ENCODE measurements at places on chromosomes 3 and 15.

- DNase-seq: no peak
Observed at GRCh38 chr15:80419546-80419945, 15.4 kb downstream of the ARNT2 start.

DNA sequence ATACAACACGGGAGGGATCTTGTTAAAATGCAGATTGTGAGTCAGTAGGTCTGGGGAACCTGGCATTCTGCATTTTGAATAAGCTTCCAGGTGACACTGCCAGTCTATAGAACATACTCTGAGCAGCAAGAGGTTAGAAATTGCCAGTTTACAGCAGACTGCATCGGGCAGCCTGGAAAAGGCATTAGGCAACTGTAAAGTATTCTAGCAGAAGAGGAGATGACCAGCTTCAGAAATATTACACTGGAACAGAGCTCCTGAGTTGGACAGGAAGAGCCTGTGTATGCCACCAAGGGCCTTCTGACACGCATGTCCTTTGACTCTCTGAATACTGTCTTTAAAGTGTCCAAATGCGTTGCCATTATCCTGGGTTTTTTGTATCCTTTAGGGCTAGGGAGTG lies 2.5 kb upstream of the ACAN start:
- DNase-seq: no peak

DNA sequence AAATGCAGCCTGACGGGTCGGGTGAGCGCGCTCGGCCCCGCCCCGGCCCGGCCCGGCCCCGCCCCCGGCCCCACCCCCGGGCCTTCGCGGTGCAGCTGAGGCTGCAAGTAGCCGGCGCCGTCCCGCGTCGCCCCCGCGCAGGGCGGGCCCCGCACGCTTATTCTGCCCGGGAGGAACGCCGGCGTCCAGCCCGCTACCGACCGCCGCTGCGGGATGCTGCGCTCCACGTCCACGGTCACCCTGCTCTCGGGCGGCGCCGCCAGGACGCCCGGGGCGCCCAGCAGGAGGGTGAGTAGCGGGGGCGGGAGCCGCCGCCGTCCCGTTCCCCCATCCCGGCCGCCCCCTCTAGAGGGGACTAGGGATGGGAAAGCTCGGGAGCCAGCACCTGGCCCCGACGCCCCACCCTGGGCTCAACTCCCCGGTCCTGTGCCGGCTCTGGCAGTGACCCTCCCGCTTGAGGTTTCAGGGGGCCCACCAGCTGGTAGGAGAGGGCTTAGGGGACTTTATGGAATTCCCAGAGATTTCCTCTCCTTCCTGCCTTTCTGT lies at the start of gene MYZAP:
Gene MYZAP (plus strand): TSS at position 83 of the 546 bp plus-strand sequence. CDS start 131 bp downstream, at position 214.
- DNase-seq: no peak

GRCh38 chr3:192902549-192902948 lies 15.1 kb downstream of the MB21D2 start:
- no peak for DNase-seq

DNA sequence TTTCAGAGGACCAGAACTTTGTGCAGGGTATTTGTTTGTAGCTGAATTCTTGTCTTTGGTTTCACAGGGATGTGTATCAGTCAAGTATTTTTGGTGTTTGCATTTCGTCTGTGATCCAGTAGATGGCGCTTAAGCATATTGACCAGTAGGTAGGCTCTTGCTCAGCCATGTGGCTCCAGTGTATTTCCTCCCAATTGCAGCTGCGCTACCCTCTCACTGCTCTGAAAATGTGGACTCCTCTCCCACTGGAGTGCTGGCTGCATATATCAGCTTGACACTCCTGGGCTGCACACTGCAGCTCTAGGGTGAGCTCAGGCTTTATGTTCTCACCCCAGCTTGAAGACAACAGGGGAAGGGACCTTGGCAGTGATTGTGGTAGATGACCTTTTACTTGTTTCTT lies 1264.3 kb upstream of the ALCAM start:
- DNase-seq: peak; percentile 35

GRCh38 chr3:140505213-140505612 lies 172.7 kb upstream of the TRIM42 start:
- DNase-seq: no peak

DNA sequence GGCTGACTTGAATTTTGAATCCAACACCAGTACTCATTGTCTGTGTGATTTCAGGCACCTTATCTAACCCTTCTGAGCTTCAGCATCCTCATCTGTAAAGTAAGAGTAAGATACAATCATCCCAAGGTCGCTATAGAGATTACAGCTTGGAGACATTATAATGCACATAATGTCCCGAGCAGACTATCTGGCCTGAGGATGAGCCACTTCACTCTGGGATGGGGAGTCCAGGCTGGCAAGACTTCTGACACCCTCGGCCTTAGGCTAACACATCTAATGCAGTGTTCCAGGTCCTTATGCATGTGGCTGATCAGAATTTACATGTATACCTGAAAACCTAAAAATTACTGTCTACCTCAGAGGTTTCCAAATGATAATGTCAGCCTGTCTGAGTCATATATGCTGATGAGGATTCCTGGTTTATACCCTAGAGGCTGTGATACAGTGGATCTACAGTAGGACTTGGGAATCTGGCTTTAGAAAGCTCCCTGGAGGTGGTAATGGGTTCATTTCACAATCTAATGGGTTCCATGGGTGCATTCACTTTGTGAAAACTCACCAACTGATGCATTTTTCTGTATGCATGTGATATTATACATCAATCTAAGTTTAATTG lies 229.0 kb upstream of the SLCO3A1 start:
- no peak for DNase-seq

GRCh38 chr3:123004201-123004918 lies 23.2 kb downstream of the SEMA5B start:
- no peak for DNase-seq

DNA sequence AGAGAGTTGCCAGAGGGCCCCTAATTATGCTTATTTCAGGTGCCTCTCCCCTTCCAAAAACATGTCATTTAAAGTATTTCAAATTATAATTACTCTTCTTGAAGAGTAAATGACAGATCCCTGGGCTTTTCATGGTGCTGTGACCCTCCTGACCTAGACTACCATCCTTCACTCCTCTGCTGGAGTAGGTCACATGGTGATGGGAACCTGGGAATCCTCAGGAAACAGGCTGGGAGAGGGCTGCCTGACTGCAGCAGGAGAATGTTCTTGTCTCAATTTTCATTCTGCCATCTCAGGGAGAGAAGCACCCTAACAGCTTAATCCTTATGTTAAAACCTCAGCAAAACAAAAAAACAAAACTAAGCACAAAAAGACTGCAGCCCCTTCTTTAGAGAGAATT lies 24.6 kb downstream of the PGBD4 start:
- no peak for DNase-seq

DNA sequence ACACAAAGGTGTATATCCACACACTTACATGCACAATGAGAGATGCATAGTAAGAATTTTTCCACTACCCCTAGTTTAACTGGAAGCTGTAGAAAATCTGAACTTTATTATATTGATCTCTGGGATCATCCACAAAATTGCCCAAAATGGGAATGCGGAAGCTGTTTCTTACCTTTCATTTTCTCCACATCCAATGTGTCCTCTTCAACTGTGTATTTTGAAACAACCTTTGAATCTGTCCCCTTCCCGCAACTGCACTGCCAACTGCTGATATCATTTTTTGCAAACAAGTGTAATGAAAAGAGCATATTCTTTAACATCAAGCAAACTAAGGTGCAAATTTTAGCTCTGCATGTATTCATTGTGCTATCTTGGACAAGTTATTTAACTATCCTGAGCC lies 427.6 kb upstream of the TPRG1 start:
- no peak for DNase-seq

DNA sequence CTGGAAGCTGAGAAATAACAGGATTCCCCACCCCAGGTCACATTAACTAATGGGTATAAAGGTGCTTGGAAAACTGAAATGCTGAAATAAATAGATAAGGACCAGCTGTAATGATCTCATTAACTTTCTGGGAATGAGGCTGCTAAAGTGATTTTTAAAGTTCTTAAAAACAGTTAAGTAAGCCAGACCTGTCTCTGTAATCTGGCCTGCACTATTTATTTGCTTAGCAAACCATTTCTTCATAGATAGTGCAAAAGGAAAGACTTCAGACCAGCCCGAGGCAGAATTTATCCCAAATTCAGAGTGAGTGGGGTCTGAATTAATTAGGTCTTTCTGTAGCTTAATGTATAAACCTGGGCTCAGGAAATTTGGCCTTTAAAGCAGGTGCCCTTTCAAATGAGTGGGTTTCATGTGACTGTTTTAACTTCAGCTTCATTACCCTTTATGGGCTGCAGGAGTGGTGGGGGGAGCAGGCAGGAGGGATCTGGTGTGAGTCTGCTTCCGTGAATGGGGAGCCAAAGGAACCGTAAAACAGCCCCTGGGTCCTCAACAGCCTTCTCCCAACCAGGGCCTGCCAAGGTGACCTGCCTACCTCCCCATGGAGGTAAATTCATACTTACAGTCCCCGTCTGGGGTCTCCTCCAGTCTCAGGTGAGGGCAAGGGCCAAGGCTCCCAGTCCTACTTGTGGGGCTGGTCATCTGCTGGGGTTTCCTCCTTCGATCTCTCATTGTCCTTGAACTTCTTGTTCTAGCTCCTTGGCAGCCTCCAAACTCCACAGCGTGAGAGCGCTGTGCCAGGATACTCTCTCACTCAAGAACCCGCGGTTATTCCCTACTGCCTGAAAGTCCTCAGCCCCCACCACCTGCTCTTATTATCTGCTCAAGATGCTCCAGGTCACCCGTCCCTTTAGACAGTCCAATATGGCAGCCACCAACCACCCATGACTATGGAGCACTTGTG lies 31.2 kb downstream of the MAGEF1 start:
- no peak for DNase-seq

DNA sequence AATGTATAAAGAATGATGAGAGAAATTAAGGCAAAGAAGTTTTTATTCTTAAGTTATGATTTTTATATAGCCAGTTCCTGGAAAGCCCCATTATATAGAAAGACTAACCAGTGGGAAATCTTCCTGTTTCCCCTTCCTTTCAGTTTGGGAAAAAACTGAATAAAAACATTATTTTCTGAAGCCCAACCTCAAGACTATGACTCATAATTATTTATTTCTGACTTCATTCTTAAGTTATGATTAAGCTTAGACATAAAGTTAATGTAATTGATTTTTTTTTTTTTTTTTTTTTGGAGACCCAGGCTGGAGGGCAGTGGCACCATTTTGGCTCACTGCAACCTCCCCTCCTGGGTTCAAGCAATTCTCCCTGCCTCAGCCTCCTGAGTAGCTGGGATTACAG lies 55.8 kb downstream of the TRPC1 start:
- DNase-seq: no peak

- DNase-seq: no peak
Observed at GRCh38 chr3:29514170-29514569, 233.3 kb downstream of the RBMS3 start.

DNA sequence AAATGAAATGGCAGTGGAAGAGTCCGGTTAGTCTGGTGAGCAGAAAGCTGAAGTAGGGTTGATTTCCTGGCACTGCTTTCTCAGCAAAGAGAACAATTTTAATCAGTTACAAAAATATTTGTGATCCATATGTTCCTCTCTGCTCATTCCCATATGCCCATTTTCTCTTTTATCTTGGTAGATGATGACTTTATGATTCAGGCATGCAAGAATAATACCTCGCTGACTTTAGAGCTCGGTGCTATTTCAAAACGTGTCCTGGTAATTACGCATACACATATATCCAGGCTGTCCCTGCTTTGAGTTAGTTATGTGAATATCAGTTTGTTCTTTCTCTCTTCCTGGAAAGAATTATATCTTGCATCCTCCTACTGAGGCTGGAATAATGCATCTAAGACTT lies 38.5 kb downstream of the ARPP21 start:
- no peak for DNase-seq

GRCh38 chr3:52494886-52495495 lies at the start of gene STAB1:
TSS of gene STAB1 (plus strand) at chr3:52495338. CDS start at chr3:52495414, 76 bp downstream.
- DNase-seq: no peak

- DNase-seq: peak; percentile 70
Observed at GRCh38 chr15:65521350-65521749, 3.9 kb upstream of the DPP8 start.

DNA sequence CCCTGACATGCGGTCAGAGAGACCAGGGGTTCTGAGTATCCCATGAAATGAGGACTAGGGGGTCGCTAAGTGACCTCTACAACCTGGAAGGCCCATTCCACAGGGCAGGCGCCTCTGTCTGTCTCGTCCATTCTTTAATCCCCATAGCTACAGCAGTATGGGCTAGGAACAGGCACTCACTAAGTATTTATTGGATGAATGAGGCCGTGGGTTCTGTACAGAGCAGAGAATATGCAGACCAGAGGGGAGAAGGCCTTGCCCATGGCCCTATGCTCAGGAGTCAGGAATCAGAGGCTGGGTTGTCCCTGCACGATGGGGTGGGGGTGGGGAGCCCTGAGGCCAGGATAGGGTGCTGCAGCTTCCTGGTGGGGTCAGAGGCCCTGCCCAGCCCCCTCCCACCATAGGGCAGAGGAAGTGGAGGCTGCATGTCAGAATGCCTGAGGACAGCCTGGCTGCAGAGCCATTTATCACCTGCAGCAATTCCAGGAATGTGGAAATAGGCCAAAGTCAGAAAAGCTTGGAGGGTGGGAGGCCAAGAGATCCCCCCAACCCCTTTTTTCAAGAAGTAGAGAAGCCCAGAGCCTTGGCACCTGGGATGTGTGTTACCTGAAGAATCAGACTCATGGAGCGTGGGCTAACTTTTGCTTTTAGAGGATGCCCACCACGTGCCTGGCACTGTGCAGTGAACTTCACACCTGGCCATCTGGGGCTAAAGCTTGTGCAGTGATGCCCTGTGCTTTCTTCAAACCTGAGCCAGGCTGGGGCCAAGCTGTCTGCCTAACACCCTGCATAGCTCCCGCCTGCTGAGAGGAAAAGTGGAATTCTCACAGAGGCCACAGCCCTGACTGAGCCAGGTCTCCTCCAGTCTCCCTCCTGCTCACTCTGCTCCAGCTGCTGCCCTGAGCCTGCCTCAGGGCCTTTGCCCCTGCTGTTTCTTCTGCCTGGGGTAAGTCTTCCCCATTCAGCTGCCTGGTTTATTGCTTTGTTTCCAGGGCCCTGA lies 109.4 kb downstream of the WNT7A start:
- DNase-seq: no peak

GRCh38 chr15:74406992-74407705 lies 26.6 kb downstream of the SEMA7A start:
- DNase-seq: no peak

DNA sequence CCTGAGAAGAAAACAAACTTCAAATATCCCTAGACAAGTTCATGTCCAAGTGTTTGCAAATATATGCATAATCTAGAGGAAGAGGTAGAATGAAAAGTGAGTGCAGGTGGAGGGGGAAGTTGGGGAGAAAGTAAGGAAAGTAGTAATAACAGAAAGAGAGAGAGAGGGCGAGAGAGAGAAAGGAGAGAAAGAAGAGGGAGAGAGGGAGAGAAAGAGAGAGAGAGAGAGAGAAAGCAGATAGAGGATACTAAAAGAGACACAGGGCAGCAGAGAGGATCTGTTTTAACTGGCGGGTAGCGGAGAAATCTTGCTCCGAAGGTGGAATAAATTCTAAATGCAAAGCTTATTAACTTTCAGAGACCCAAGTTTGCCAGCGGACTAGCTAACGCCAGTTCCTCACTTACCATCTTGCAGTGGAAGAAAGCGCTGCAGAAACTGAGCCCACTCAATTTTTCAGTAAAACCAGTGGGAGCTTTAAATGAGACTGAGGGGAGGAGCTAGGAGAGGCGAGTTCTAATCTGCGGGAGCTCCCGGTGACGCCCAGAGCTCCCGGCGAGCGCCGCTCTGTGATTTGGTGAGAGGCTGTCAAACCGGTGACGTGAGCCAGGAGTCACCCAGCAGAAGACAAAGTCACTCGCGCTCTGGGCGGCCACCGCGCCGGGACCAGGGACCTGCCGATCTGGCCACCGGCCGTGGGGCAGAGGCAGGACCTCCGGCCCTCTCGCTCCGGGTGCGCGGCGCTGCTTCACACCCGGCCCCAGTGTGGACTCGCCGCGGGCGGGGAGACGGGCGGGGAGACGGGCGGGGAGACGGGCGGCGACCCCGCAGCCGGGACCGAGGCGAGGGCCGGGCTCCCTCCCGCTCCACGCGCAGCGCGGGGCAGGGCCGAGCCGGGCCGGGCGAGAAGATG lies at the start of gene GMNC:
Gene GMNC (minus strand): TSS at position 486 of the 910 bp plus-strand sequence. CDS start 79 bp downstream, at position 407.
- DNase-seq: peak; percentile 23

All from right lung (tissue), 10 donors.